ENCODE measurements at places on chromosomes 12 and 14.

DNA sequence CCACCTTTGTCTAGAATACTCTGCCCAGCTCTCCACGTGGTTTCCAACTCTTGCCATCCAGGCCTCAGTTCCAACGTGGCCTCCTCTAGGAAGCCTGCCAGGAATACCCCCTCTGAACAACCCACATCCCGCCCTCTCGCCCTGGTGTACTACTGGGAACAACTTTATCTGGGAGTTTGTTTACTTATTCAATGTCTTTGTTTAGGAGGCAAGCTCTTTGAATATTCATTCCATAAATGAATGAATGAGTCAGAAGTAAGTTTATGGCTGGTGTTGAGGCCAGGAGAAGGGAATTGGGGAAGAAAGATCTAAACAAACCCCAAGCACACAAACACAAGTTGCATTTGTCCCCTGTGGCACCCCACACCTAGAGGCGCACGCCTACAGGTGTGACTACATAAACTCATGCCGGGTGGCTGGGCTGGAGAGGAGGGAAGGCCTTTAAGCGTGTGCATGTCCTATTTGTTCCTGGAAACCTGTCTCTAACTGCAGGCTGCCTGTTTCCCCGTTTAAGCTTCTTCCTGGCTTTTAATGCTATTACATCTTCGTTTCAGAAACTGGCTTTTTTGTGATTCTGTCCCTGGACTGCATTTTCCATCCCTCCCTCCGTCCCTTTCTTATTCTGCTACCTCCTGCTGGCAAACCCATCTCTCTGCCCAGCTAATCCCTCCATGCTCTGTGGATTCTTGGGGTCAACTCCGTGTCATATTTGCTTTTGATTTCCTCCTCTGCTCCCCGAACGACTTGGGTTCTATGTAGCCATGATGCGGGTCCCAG lies 57.9 kb downstream of the FZD10 start:
- DNase-seq = no peak

GRCh38 chr12:100632445-100632892 lies 59.0 kb downstream of the GAS2L3 start:
- no peak for DNase-seq

GRCh38 chr14:71698027-71698426 lies 234.2 kb upstream of the RGS6 start:
- no peak for DNase-seq

- DNase-seq = peak; percentile 39
These were observed 4.8 kb upstream of the AMN start for GRCh38 chr14:102917469-102918211.

DNA sequence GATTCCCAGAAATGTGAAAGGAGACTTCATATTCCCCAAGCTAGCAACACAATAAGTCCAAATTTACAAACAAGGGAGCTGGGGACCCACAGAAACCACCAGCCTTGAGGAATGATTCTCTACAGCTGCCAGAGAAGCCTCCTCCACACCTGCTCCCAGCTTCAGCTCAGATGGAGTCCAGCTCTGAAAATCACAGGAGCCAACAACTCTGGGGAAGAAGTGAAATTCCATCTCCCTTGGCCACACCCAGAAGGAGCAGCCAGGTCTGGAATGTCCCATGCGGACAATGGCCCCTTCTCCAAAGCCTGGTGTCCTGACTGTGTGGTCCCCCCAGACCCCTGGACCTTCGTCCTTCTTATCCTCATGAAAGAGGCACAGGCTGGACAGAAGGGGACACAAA lies 45.4 kb downstream of the SYNE3 start:
- DNase-seq = no peak

DNA sequence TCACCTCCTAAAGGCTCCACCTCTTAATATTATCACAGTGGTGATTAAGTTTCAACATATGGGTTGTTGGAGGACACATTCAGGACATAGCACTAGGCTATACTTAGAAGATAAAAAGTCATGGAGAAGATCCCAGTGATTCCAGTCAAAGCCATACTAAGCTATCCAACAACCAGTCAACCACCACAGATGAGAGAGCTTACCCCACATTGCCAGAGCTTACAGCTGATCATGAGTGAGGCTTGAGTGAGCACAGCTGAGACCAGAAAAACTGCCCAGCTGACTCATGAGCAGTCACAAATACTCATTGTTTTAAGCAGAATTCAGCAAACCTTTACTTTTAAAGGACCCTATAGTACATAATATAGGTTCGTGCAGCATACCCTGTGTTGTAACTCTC lies 85.1 kb downstream of the DRAM1 start:
- peak; percentile 72 for DNase-seq

- no peak for DNase-seq
These were observed 45.9 kb upstream of the CAND1 start for GRCh38 chr12:67223225-67223624.

DNA sequence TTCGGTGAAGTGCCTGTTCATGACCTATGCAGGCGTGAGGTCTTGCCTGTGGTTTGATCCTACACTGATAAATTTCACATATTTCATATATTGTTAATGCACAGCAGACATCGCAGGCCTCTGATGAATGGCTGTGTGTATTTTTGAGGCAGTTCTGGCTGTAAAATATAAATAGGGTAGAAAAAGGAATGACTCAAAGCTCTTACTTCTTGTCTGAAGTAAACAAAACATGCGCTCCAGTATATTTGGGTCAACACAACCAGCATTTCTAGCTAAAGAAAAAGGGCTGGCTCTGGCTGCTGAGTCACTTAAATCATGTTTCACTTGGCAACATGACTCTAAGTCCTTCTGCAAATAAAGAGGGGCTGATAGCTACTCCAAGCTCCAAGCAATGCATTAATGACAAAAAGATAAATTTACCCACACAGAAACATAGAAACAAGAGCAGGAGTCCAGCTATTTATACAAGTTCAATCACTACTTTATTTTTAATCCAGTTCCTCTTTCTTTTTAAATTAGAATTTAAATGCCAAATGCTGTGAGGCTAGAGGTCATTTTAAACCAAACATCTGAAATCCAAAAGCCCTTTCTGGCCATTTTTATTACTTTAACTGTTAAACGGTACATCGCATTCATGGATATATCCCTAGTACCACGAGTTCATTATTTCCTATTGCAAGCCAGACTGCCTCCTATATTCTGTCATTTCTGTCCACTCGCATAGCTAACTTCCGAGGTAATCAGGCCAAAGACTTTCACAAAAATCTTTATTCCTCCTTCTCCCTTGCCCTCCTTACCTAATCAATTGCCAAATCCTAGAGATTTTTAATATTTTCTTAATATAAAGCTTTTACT lies 54.3 kb upstream of the TMCC3 start:
- peak; percentile 86 for DNase-seq

DNA sequence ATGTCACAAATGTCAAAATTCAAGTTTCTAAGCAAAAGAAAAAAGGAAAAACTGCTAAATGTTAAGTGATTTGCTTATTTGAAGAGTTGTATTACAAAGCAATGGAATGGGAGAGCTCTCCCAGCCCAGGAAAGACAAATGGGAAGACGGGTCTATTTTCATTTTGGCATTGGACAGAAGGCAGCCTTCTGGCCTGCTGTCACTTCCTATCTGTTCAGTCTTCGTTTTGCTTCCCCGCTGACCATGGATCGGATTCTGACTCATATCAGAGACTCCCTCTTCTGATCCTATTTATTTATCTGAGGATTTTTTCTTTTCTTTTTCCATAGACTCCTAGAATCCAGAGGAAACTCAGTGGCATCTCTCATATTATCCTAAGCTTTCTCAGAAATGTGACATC lies 634.9 kb downstream of the DIO2 start:
- peak; percentile 30 for DNase-seq

DNA sequence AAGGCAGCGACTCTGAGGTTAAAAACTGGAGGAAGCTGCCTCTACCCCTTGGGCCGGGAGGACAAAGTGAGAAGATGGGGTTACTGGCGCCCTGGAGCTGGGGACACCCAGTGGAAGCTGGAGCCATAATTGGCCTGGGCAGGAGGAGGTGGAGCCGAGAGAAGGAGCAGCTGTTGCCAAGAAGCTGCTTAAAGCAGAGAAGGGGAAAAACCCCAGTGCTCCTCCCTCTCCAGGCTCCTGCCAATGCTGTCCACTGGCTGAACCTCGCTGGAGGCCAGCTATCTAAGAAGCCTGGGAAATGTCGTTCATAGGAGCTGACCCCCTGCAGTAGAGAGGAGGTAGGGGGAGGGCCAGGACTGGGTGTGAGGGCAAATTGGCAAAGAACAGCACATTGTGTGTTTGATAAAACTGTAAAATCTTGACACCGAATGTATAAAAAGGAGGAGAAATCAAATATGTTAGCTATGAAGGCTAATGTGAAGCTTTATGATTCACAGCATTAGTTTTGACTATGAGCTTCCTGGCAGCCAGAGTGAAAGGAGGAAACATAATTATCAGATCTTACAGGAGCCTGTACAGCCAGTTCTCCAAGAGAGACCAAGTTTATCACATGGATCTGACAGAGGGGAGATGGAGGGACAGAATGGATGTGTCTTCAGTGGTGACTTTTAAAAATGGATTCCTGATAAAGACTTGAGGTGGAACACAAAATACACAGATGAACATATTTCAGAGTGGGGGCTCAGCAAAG lies 9.5 kb downstream of the HHIPL1 start:
- DNase-seq = peak; percentile 91

- no peak for DNase-seq
These were observed 98.5 kb downstream of the ARID2 start for GRCh38 chr12:45827974-45828373.

DNA sequence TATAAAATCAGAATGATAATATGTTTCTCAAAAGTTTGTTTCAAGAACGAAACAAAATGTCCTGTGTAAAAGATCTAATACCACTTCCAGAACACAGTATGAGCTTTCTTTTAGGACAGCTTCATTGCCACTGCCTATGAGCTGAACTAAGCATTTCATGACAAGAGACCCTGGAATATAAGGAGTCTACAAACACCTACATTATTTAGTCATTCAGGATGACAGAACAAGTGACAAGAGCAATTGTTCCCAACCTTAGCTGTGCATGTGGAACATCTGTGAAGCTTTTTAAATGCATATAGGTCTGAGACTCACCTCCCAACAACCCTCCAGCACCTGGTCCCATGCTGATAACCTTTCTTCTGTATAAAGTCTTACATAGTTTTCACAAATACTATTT lies 103.1 kb upstream of the GARIN6 start:
- DNase-seq = no peak

GRCh38 chr12:125148316-125148715 lies 83.1 kb downstream of the AACS start:
- no peak for DNase-seq

- DNase-seq = no peak
These were observed 990.1 kb downstream of the TMTC2 start for GRCh38 chr12:83676781-83677295.

- DNase-seq = peak; percentile 75
These were observed 131.6 kb downstream of the KSR2 start for GRCh38 chr12:117836999-117837736.

DNA sequence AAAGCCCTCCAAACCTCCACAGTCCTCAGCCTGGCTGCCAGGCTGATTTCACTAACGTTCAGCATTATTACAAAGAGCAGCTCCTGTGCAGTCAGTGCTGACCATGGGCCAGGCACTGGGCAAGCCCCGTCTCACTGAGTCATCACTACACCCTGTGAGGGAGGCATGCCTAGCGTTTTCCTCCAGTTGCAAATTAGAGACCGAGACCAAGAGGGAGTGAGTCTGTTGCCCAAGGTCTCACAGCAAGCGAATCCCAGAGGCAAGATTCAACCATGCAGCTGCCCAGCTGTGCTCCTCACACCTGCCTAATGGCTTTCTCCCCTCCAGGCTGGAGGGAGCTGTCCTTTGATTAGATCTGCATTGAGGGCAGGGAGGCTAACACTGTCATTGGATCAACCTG lies 229.3 kb upstream of the LHX5 start:
- peak; percentile 80 for DNase-seq

- DNase-seq = peak; percentile 99
These were observed 55.7 kb upstream of the PLXNC1 start for GRCh38 chr12:94092516-94093241.

- peak; percentile 98 for DNase-seq
These were observed 101.2 kb upstream of the SLC38A2 start for GRCh38 chr12:46473634-46474329.

DNA sequence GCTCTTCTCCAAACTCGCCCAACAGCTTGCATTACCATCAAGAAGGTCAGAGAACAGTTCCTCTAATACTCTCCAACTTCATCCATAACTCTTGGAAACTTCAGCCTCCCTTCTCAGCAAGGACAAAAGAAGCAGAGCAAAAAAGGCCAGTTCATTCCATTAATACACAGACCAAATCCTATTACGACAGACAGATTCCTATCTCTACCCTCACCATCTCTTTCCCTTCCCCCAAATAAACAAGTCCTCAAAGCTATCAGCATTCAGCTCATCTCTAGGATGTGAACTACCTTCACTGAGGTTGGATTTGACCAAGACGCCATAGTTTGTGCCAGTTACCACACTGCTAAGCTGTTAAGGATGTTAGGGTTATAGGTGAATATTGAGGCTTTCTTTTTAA lies 25.2 kb downstream of the SINHCAF start:
- DNase-seq = no peak

GRCh38 chr14:92579244-92579936 lies 65.8 kb downstream of the RIN3 start:
- no peak for DNase-seq

GRCh38 chr14:101357559-101358319 lies 203.6 kb upstream of the DIO3 start:
- DNase-seq = no peak

GRCh38 chr14:31484754-31485153 lies 3.1 kb downstream of the GPR33 start:
- DNase-seq = no peak

DNA sequence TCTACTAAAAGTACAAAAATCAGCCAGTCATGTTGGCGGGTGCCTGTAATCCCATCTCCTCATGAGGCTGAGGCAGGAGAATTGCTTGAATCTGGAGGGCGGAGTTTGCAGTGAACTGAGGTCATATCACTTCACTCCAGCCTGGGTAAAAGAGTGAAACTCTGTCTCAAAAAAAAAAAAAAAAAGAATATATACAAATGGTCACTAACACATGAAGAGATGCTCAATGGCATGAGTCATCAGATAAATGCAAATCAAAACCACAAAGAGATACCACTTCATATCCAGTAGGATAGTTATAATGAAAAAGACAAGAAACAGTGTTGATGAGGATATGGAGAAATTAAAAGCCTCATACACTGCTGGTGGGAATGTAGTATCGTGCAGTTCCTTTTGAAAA lies 33.6 kb upstream of the METAP2 start:
- peak; percentile 34 for DNase-seq

- peak; percentile 92 for DNase-seq
These were observed 3.4 kb upstream of the ARHGAP5 start for GRCh38 chr14:32073537-32074189.

- DNase-seq = peak; percentile 63
These were observed 33.6 kb upstream of the MAP3K9 start for GRCh38 chr14:70842851-70843462.

DNA sequence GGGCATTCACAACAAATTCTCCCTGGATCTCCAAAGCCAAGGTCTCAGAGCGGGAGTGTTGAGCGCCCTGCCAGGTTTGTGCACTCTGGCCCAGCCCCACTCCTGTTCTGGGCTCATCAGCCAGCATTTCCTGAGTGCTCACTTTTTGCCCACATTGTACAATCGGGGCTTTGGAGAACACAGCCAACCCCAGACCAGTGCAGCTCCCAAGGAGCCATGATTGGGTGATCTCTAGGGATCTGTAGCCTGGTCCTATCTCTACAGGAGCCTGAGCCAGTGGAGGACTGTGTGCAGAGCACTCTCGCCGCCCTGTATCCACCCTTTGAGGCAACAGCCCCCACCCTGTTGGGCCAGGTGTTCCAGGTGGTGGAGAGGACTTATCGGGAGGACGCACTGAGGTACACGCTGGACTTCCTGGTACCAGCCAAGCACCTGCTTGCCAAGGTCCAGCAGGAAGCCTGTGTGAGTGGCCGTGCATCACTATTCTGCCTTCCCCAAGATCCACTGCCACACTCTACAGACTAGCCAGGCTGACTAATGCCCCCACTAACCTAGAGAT lies 2.8 kb downstream of the ARHGEF40 start:
- DNase-seq = no peak
